ENCODE measurements at places on chromosomes 11 and 22.

DNA sequence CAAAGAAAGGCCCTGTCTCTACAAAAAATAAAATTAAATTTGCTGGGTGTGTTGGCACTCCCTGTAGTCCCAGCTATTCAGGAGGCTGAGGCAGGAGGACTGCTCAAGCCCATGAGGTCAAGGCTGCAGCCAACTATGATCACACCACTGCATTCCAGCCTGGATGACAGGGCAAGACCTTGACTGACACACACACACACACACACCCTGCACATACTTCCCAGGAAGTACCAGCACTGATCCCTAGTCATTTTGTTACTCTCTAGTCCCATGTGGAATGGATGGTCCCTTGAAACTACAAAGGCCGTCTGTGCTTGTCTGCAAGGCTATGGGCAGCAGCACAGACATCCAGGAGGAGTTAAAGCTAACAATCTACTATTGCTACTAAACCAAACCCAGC, 59.7 kb upstream of the CYP2D6 start:
- no peak for DNase-seq

DNA sequence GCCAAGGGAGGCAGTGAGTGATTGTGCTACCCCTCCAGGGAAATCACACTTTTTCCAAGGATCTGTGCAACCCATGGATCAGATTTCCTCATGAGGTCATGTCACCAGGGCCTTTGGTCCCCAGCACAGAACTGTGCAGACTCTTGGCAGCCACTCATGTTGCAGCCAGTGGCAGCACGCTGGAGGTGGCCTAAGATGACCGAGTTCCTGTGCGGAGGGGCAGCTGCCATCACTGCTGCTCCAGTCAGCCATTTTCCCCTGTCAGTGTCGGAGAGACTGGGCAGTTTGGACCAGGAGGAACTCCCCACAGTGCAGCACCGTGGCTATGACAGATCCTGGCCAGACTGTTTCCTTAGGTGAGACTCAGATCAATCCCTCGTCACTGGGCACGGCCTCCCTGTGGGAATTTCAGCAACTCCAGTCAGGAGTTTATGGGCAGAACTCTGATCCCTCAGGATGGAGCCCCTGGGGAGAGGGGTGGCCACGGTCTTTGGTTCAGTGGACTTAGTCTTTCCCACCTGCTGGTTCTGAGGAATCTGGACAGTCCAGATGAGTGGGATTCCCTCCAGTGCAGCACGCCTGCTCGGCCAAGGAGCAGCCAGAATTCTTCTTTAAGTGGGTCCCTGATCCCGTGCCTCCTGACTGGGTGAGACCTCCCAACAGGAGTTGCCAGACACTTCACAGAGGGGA, 194.6 kb upstream of the CARD18 start:
- DNase-seq = no peak

DNA sequence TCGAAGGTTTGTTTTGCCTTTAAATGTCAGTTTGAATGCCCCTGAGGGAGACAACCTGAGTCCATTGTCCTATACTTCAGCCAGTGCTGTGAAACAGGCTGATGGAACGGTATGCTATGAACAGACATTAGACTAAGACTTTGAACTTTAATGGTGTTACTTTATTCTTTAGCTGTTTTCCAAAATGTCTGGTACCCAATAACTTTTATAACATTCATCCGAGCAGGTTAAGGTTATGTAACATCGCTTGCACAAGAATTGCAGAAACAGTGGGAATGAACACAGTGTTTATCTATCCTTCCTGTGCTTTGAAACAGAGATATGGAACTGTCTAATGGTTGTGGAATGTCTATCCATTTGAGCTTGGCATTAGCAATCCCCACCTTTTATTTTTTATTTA, 12.5 kb upstream of the PTS start:
- no peak for DNase-seq

- DNase-seq = no peak
Observed at GRCh38 chr22:38345782-38346181, 28.5 kb upstream of the CSNK1E start.

DNA sequence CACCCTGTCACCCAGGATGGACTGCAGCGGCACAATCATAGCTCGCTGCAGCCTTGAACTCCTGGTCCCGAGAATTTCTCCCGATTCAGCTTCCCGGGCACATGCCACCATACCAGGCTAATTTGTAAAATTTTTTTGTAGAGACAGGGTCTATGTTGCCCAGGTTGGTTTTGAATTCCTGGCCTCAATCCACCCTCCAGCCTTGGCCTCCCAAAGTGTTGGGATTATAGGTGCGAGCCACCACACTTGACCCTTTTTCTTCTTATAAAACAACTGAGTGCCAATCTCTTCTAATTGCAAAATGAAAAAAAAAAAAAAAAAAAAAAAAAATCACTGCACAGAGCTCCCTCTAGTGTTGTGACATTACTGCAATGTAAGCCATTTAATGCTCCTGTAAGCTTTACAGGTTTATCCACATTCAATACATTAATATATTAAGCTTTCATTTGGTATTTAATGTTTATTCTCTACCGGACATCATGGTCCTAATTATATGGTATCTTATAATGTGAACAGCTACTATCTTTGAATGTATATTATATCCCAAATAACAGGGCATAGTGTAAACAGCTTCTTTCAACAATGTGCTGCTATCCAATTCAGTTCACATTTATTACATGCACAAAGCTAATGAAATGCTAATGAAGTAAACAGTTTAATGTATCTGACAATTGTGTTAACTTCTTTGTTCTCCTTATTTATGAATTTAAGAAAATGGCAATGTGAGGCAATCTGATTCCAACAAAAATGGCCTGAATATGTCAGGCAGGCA, 44.6 kb downstream of the COPB1 start:
- no peak for DNase-seq

GRCh38 chr11:74819400-74819799, 70.8 kb downstream of the RNF169 start:
- no peak for DNase-seq
